ENCODE measurements at places on chromosomes 4 and X.

DNA sequence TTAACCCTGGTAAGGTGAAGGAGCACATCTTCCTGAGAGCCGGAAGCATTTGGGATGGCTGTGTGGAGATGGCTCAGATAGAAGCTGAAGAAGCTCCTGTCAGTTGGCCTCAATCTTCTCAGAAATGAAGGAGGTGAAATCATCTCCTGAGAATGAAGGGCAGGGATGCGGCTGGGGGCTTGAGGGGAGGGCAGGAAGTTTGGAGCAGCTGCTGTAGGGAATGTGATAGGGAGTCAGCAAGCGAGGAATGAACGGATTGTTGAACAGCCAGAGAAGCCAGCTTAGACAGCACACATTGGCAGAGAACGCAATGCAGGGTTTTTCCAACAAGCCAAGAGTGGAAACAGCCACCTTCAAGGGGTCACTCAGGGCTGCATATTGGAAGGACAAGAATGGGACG is 10.0 kb downstream of the KCNE5 start:
- DNase-seq: no peak

DNA sequence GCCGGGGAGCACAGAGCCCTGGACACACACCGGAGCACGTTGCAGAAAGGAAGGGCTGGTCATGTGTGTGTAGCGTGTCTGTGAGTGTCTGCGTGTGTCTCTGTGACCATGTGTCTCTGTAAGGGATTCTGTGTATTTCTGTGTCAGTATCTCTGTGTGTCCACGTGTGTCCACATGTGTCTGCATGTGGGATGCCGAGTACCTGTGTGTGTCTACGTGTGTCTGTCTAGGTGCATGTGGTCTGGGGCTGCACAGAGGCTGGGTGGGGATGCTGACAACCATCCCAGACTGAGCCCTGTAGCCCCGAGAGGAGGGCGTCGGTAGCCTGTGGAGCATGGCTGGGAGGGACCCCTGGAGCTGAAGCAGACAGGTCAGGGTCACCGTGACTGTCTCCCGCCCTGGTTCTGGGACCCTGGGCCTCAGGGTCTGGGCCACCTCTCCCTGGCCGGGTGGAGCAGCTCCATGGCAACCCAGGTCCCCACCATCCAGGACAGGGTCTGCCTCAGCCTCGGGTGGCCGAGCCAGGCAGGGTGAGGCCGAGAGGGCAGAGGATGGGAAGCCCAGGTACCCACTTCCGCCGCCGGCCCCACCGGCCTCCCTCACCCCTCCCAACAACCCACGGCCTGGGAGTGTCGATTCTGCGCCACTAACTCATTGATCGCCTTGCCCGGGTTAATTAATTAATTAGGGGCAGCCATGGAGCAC is 122.7 kb downstream of the FAM53A start:
- no peak for DNase-seq

- no peak for DNase-seq
Measured at GRCh38 chr4:23438764-23439163, 451.1 kb downstream of the PPARGC1A start.

GRCh38 chr4:6925357-6925836 is 15.8 kb downstream of the TBC1D14 start:
- DNase-seq: no peak

- no peak for DNase-seq
Measured at GRCh38 chrX:155056877-155057792, 13.8 kb downstream of the CMC4 start.

DNA sequence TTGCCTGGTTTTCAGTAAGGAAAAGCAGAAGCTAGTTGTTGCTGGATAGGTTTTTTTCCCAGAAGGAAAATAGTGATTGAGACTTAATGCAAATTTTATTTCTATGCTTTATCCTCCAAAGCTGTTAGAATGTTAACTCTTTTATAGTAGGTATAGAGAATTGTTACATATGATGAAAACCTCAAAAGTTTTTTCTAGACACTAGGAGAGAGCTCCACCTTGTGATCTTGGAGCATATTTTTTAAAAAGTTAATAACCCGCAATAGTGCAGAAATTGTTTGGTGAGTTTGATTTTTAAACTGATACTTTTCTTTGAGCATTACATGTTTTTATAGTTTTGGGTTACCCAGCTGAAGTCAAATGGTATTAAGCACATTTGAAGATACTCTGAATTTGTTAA is 56.5 kb downstream of the STAG2 start:
- DNase-seq: no peak

DNA sequence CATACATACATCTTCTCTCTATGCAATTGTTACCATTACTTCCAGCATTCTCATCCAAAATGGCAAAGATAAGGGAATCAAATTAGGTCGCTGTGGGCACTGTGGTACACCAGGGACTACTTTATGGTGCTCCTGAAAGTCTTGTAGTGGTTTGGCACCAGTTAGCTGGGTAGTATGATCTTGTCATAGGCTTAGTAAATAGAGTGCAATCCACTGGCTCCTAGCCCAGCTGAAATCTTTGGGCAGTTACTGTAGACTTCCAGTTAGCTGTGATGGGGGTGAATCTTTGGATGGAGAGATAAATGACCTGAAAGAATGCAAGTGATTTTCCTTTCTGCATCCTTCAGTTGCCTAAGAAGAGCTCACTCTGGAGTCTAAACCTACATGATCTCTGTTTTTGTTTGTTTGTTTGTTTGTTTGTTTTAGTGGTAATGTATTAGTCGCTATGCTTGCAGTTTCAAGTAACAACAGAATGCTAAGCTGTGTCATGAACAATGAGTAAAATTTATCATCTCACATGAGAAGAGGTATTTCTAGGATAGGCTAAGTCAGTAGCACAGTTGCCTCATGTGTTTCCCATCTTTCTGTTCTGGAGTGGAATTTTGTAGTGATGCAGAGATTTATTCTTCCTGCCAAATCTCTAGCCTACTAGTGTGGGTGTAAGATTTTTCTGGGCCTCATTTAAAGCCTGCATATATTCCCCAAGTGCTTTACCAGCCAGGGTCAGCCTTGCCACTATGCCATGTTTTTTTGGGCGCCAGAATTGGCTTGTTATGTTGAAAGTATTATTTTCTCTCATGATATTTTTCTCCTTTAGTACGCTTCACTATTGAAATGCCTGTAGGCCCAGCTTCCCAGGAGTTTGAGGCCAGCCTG is 24.2 kb downstream of the HERC3 start:
- no peak for DNase-seq

- DNase-seq: no peak
Measured at GRCh38 chr4:15007201-15007600, 4.9 kb downstream of the CPEB2 start.

DNA sequence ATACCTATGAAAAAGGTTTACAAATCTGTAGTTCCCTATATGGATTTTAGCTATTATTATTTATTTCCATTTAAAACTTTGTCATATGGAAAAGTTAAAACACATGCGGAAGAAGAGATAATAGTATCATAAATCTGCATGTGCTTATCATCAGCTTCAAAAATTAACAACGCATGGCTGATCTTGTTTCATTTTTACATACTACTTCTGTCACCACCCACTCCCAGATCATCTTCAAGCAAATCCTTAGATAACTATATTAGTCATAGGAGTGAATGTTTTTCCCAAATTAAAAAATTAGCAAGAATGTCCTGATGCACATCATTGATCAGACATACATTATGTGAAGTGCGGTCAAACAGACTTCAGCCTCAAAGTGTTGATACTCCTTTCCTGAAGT is 24.6 kb upstream of the MOB1B start:
- DNase-seq: no peak

GRCh38 chrX:137565921-137566745 is at the start of gene ZIC3:
TSS of gene ZIC3 (plus strand) at chrX:137566127. CDS start at chrX:137566692, 565 bp downstream.
- DNase-seq: no peak

DNA sequence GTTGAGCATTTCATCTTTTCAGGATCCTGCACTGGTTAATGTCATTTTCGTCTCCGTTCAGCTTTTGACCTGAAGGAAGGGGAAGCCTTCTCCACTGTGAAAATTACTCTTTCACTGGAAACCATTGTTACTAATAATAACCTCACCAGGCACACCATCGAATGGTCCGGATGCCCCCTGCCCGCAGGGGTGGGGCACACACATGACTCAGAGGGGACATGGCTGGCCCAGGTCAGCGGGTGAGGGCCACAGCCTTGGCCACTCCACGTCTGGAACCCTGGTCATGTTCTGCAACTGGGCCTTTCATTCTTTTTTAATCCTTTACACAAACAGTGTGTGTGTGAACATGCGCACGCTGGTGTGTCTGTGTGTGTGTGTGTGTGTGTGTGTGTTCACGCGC is 191.8 kb downstream of the BCOR start:
- DNase-seq: no peak

Data from cortex of kidney (tissue), 1 donor.